Left kidney (tissue), 8 donors: ENCODE measurements at places on chromosomes 11 and 22. TPM values are rescaled to one million over a fixed set of nuclear protein-coding genes. Genes with fewer than 3 reads are reported as not detected.

The OR4A16 gene
- polyA plus RNA-seq = not detected

The IL10RA gene
- polyA plus RNA-seq = 2.1 TPM

The ADAMTS15 gene
- polyA plus RNA-seq = 54.1 TPM

The PATE3 gene
- 0.10 TPM for polyA plus RNA-seq

The LARGE1 gene
- 28.2 TPM for polyA plus RNA-seq

The EIF3D gene
- polyA plus RNA-seq = 285 TPM

The TECTA gene
- 3.2 TPM for polyA plus RNA-seq

The BTBD18 gene
- 0.70 TPM for polyA plus RNA-seq

The TBC1D10A gene
- polyA plus RNA-seq = 12.9 TPM

The SPCS2 gene
- 192 TPM for polyA plus RNA-seq

The POLD3 gene
- 44.3 TPM for polyA plus RNA-seq

The OR5A2 gene
- polyA plus RNA-seq = 0.03 TPM

The CRYAB gene
- polyA plus RNA-seq = 38.0 TPM

GRCh38 chr11:15861256-15861655, 495.1 kb downstream of the SOX6 start:
- no peak for DNase-seq

GRCh38 chr11:35337914-35338305, 81.4 kb downstream of the SLC1A2 start:
- no peak for DNase-seq

- DNase-seq = no peak
Measured at GRCh38 chr11:9740202-9740883, 76.5 kb downstream of the SWAP70 start.

DNA sequence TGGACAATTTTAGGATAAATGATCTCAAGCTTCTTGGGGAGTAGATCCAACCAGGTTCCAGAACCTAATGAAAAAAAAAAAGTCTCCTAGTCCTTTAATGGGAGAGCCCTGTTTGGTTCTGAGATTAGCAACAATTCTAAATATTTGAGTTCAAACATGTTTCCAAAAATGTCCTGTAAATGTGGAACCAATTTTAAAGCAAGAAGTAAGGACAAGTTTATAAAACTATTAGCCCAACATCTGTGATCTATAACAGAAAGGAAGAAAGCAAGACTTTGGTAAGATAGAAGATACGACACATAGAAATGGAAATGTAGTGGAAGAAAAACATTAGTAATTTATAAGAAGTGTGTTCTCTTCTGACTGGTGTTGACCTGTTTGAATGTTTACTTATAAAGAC, 79.7 kb upstream of the SLC5A12 start:
- no peak for DNase-seq

- no peak for DNase-seq
Measured at GRCh38 chr11:59841514-59841913, 3.8 kb downstream of the CBLIF start.

DNA sequence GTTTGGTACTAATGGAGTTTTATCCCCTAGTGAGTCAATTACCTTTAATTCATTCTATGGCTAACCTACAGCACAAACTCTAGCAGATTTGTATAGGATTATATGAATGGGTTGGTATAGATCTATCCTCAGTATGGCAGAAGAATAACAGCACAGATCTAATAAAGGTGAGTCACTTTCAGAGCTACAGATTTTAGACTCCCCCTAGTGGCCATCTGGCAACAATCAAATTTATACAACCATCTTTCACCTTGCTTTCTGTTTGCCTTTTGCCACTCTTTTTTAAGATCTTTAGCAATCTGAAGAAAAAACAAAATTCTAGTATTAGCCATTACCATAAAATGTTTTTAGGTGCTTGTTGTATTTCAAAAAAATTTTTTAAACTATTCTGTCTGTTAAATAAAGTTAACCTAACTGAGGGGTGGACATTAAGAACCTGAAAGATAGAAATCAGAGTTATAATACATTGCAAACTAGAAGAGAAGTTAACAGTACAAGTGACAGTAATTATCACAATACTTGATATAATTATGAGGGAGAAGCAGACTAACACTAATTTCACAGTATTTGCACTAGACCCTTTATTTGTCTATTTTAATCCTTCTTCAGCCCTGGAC, 25.8 kb downstream of the DDIAS start:
- peak; percentile 35 for DNase-seq

DNA sequence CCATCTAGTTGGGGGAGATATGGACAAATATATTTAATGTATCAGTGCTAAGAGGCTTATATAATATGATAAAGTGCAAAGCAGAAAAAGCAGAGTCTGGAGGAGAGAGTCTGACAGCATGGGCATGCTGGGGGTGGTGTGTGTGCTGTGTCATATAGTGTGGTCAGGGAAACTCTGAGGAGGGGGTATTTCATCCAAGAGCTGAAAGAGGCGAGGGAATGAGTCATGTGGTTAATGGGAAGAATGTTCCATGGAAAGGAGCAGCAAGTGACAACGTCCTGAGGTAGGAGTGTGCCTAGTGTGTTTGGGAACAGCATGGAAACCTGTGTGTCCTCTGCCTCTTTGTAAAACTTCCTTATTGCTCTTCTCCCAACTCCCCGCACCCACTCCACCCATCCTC, 38.0 kb downstream of the EIF3F start:
- no peak for DNase-seq

DNA sequence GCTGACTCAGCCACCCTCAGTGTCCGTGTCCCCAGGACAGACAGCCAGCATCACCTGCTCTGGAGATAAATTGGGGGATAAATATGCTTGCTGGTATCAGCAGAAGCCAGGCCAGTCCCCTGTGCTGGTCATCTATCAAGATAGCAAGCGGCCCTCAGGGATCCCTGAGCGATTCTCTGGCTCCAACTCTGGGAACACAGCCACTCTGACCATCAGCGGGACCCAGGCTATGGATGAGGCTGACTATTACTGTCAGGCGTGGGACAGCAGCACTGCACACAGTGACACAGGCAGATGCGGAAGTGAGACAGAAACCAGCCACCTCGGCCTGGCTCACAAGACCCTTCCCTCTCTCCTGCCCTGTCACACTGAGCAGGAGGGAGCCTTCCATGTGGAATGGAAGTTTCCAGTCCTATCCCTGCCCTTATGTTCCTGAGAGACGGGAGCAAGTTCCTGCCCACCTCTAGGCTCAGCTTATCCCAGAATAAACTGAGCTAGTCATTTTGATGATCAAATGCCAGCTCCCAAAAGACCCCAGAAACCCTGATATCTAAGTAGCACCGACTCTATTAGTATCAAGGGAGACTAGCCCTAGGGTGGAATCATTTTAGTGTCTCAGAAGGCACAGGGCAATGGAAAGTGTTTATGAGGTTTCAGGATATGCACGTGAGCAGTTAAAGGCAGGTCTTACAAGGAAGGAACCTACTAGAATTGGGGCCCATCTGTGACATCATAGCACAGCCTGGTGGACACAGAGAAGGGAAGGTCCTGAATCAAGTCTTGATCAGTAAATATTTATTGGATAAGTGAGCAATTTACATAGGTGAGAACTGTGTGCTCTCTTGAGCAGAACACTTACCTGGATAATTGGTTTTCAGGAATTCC, 6.3 kb upstream of the IGLL5 start:
- DNase-seq = no peak

- DNase-seq = no peak
Measured at GRCh38 chr22:42443240-42444076, 11.3 kb upstream of the NFAM1 start.

GRCh38 chr22:29302402-29302680, 4.1 kb upstream of the GAS2L1 start:
- no peak for DNase-seq

GRCh38 chr22:27137871-27138337, 480.5 kb downstream of the MIAT start:
- DNase-seq = no peak

DNA sequence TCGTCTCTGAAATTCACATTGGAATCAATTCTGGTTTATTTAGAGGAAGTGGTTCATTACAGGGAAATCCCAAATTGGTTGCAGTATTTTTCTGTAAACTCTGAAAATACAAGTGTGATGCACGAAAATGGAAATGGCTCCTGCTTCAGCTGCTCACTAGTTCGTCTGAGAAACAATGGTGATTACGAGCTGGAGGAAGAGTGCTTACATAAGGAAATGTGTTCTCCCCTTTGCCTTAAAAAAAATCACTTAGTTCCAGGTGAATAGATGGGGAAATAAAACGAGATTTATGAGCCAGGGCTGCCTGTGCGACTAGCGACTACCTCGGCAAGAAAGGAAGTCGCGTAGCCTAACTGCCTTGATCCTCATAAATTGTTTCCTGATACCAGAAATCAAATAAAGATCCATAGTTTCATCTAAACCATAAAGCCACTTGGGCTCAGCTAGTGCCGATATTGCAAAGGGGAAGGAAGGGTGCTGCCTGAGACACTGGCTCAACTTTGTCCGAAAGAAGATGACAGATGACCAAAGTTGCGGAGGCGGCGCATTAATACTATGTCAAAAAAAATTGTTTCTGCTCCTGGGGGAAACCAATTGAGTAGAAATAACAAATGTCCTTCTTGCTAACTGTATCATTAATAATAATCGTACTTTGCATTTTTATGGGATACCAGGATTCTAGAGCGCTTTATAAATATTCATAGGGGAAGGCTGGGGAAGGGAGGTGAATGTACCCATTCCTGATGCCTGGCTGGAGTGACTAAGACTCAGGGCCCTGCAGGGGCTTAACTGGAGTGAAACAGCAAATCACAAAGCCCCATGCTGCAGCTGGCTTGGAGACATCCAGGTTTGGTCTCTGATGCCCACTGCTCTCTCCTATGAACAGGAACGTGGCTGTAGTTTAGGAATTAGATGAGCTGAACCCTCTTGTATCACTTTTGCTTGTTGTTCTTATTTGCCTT, 185.7 kb downstream of the BLID start:
- DNase-seq = peak; percentile 86

GRCh38 chr11:88535916-88536547, 198.5 kb upstream of the CTSC start:
- DNase-seq = no peak

GRCh38 chr11:126090452-126090851, 27.8 kb upstream of the CDON start:
- no peak for DNase-seq

DNA sequence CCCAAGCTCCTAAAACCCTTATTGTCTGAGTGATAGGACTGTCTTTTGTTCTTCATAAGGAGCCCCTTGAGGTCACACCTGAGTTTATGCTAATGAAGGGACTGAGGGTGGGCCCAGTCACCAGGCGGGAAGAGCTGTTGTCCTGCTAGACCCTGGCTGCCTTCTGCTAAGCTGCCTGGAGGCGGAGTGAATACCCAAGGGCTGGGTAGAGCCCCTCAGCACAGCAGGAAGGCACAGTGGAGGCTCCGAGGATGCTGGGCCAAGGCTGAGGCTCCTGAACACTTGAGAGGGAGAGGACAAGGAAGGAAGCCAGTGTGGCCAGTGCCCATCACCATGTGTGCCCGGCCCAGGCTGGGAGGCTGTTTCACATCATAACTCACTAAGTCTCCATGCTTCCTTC, 4.8 kb upstream of the PHF21B start:
- no peak for DNase-seq

GRCh38 chr11:118437208-118438125, 1.2 kb downstream of the KMT2A start:
- peak; percentile 54 for DNase-seq

GRCh38 chr11:112852143-112852866, 108.9 kb upstream of the NCAM1 start:
- DNase-seq = no peak

- DNase-seq = no peak
Measured at GRCh38 chr22:19882446-19883381, 28.0 kb upstream of the GNB1L start.

DNA sequence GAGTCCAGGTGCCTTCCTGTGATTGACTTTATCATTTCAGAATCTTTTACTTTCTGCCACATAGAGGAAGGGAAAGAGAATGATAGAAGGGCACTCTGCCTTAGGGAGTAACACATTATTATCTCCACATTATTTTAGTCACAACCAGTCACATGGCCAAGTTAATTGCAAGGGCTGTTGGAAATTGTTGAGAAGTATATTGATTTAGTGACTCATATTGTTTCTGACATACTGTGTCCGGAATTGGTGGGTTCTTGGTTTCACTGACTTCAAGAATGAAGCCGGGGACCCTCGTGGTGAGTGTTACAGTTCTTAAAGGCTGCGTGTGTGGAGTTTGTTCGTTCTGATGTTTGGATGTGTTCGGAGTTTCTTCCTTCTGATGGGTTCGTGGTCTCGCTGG, 8.7 kb downstream of the OR51B4 start:
- DNase-seq = no peak

DNA sequence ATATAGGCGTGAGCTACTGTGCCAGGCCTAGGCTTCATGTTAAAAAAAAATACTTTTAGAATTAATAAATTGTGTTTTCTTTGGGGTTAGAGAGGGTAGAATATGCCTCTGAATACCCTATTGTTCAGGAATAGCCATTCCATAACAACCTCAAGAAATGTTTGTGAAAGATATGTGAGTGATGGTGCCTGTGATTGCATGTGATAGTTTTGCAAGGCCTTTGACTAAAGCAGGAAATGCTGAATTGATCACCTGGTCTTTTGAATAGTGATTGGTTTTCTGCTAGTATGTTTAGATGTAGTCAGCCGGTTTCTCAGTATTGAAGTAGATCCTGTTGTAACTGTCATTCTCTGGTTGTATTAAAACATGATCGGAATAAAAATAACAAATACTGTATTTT, 73.4 kb downstream of the UVRAG start:
- DNase-seq = no peak

DNA sequence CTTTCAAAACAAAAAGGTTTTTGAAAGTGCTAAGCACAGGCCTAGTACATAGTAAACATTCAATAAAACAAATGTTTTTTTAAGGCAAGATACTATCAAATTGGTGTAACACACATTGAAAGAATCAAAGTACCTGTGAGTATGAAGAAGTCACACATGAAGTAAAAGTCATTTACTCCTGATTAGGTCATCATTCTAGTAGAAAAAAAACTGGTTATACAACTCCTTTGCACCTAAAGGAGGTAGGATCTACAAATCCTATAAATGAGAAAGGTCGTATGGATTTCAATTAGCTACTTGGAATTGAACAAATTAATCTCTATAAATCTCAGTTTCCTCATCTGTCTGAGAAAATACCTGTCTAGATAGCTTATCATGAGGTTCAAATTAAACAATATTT, 80.8 kb downstream of the SIK3 start:
- no peak for DNase-seq
